ENCODE measurements at places on chromosomes 2 and 18.

- DNase-seq = no peak
These were observed 31.8 kb downstream of the CREG2 start for GRCh38 chr2:101355401-101356054.

DNA sequence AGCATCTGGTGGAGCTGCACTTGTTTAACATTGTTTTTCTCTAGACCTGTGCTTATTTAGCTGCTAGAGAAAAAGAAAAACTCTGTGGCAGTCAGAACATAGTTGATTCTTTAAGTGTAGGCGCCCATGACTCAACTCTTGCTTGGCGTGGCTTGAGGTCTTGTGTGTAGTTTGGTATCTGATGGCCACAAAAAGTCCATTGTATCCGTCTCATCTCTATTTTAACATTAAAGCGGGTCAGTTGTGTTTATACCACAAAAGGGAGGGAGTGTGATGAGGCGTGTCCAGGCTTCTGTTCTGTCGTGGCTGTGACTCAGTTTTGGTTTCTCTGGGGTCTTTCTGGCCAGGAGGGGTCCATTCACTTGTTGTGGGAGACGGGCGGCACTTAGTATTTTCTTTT is 24.2 kb upstream of the UGT1A8 start:
- no peak for DNase-seq

GRCh38 chr2:201833781-201834180 is 27.4 kb downstream of the CDK15 start:
- no peak for DNase-seq

DNA sequence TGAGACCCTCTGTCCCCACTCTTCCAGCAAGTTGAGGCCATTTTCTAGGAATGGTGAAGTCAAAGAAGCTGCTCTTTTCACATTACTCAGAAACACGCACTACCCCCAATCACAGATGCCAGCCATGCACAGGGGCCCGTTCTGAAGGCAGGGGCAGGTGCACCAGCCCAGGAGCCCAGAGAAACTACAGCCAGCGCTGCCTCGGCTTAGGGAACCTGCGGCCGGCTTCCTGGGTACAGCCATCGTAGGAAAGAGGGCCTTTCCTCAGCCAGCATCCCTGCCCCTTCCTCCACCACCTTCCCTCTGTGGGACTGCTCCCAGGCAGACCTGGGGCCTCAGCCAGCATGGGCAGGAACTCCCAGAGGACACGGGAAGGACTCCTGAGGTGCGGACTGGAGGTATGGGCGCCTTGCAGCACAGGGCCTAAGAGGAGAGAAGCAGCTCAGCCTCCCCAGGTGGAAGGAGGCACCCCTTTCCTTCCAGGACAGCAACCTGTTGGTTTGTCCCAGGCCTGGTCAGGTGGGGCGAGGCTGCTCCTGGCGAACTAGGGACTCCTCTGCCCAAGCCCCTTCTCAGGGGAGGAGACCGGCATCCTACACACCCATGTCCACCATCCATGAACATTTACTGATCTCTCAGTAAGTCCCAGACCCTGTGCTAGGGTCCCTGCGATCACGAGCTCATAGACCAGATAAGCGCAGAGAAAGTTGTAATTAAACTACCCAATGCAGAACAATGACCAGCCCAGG is 99.0 kb upstream of the ID2 start:
- DNase-seq = no peak

DNA sequence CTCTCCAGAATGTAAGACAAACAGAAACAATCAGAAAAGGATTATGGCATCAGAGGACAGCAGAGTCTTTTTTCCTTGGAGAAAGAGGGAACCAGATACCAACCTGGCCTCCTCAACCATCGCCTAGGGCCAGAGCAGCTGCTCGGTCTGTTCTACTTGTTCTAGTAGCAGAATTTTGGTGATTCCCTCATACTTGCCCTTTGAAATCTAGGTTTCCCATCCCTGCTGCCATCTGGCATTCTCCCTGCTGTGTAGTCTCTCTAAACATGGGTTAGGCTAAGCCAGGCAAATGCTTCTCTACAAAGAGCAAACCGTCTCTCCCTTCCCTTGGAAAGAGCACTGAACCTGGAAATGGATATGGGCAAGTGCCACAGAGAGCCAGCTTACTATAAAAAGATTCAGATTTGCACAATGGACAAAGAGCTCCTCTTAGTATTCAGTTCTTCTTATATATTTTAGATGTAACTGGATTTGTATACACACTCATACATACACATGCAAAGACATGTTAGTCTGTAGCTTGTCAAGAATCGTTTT is 208.6 kb upstream of the ST6GAL2 start:
- no peak for DNase-seq

GRCh38 chr18:80247393-80247841 is at the start of gene PARD6G:
Gene PARD6G, minus strand, starts transcription at chr18:80247514. Its CDS starts 166 bp downstream, at chr18:80247348.
- peak; percentile 48 for DNase-seq

GRCh38 chr2:100054426-100054825 is 88.0 kb downstream of the AFF3 start:
- no peak for DNase-seq

GRCh38 chr2:200003444-200003843 is 48.1 kb downstream of the MAIP1 start:
- DNase-seq = no peak

GRCh38 chr2:4635289-4635688 is 931.9 kb downstream of the DCDC2C start:
- no peak for DNase-seq

- DNase-seq = no peak
These were observed 5.0 kb downstream of the GAD1 start for GRCh38 chr2:170821531-170822289.

- DNase-seq = no peak
These were observed 101.1 kb downstream of the TMEM17 start for GRCh38 chr2:62404913-62405312.

GRCh38 chr18:49948975-49949374 is 135.6 kb upstream of the ACAA2 start:
- DNase-seq = no peak

DNA sequence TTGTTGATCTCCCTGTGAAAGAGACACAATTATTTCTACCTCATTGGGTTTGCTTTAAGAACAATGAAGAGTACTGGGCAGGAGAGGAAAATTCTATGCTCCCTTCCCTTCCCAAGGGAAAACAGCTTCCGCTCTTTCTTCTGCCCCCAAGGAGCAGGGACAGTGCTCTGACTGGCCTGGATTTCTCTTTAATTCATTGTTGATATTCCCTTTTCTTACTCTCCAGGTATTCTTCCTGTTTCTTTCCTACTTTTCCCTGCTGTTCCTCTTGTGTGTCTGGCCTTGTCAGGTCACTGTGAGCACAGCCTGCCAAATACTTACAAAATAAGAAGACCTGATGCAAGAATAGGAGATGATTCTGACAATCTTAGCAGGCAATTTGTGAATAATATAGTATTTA is 49.6 kb upstream of the SPAG16 start:
- no peak for DNase-seq

DNA sequence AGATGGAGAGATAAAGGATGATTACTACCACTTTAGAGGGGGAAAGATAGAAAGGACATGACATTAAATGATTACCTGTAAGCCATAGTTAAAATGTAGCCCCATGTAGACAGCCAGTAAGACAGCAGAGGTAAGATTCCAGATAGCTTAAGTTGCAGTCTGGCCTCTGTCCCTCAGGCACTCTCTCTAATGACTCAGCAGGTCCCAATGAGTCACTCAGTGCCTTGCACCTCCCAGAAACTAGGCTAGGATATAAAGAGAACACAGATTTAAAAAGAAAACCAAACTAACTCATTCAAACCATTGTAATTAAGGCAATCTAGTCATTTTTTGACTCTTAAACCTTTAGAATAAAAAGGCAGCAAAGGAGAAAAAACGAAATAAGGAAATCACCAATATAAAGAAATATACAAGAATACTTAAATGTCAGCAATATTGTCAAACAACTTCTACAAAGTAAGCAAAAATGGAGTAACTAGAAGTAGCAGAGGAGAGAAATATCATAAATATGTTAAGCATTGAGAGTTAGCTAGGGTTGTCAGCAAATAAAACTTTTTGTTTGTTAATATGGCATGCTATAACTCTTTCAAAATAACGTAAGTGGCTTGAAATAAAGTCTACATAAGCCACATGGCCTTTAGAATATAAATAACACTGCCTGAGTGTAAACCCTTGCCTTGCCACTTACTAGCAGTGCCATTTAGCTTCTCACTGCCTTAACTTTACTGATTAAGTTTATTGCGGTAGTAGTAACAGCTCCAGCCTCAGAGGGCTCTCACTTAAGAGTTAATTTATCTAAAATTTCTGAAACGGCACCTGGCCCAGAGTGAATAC is 48.5 kb downstream of the SOCS6 start:
- no peak for DNase-seq

GRCh38 chr2:112827604-112828185 is 8.9 kb downstream of the IL1B start:
- DNase-seq = no peak

GRCh38 chr18:59068276-59069071 is 71.2 kb upstream of the SEC11C start:
- DNase-seq = no peak

Data from activated T-cell treated with anti-CD3 and anti-CD28 coated beads for 48 hours (primary cell).